ENCODE measurements at places on chromosomes 11 and 22. TPM values are rescaled to one million over a fixed set of nuclear protein-coding genes. Genes with fewer than 3 reads are reported as not detected.

DNA sequence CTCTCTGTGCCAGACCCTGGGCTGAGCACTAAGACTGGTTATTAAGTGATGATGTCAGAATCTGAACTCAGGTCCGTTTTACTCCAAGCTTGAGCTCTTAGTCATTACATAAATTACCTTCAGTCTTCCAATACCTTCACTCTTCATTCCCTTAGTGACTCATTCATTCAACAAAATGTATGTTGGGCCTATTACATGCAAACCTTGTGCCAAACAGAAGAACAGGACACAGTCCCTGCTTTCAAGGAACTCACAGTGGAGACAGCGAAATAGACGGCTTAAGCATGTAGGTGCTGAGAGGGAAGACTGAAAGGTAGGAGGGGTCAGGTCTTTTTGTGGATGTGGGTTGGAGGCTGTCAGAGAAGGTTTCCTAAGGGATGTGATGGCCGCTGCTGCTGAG, 3.3 kb downstream of the KCTD14 start:
- H3K27ac ChIP-seq = no peak overlapping the region
- H3K27me3 ChIP-seq = no peaks in the 10 kb centered on the region
- no peak for DNase-seq
- no peak overlapping the region for H3K4me3 ChIP-seq

DNA sequence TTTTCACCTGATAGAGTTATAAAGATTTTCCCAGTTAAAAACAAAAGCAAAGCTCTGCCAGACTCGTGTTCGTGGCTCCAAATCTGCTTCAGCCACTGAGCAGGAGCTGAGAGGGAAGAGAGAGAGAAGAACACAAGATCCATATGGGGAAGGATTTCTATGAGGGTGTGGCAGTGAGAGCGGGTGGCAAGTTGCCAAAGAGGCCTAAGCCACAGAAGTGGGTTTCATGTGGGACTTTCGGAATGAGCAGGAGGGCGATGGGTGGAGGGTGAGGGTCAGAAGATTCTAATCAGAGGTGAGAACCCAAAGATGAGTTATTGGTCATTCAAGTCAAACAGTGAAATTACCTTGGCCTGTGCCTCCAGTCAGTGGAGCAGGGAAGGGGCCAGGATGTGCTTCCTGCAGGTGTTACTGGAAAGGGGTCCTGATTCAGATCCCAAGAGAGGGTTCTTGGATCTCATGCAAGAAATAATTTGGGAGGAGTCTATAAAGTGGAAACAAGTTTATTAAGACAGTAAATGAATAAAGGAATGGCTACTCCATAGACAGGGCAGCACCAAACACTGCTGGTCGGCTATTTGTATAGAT, 40.5 kb upstream of the TOP3B start:
- no peak overlapping the region for H3K27ac ChIP-seq
- no peaks in the 10 kb centered on the region for H3K4me1 ChIP-seq
- H3K36me3 ChIP-seq = no peaks in the 10 kb centered on the region
- no peaks in the 10 kb centered on the region for H3K27me3 ChIP-seq
- DNase-seq = no peak

- no peak overlapping the region for H3K4me3 ChIP-seq
- H3K27ac ChIP-seq = no peak overlapping the region
- no peaks in the 10 kb centered on the region for H3K36me3 ChIP-seq
- peaks cover 15% of the 10 kb centered on the region for H3K4me1 ChIP-seq
- no peak for DNase-seq
Observed at GRCh38 chr11:128470081-128470480, 117.3 kb downstream of the ETS1 start.

GRCh38 chr11:133573081-133573480, 40.8 kb upstream of the OPCML start:
- no peaks in the 10 kb centered on the region for H3K27me3 ChIP-seq
- DNase-seq = no peak
- H3K27ac ChIP-seq = no peak overlapping the region
- no peaks in the 10 kb centered on the region for H3K36me3 ChIP-seq

GRCh38 chr11:102006835-102007566, 40.2 kb upstream of the CFAP300 start:
- no peak for DNase-seq
- H3K27ac ChIP-seq = no peak overlapping the region
- no peaks in the 10 kb centered on the region for H3K27me3 ChIP-seq
- H3K4me1 ChIP-seq = peaks cover 6% of the 10 kb centered on the region

Gene WNT7B
- total RNA-seq = 2.2 TPM

Gene DDIAS
- 2.5 TPM for total RNA-seq

Gene HEPN1
- total RNA-seq = not detected
